ENCODE measurements at places on chromosomes 7 and 10.
A peak's percentile ranks its signal among the peaks of the same experiment; 100 is the strongest.

DNA sequence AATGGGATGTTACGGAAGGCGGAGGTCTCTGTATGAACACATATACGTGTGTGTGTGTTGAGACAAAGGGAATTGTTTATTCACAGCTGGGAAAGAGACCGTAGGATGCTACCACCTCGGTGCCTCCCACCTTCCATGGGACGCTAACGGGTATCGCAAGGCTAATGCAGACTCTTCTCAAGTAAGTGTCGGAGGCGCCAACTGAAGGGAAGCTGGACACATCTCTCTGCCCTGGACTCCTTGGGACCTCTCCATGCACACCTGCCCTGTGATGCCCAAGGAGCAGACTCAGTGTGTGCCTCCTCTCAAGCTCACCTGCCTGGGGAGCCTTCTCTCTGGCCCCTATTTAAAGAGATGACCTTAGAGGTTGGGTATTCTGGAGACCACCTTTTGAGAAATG, 230.9 kb downstream of the DNAJB6 start:
- no peak for DNase-seq

GRCh38 chr10:61024856-61025201, 80.8 kb upstream of the RHOBTB1 start:
- no peak for DNase-seq

DNA sequence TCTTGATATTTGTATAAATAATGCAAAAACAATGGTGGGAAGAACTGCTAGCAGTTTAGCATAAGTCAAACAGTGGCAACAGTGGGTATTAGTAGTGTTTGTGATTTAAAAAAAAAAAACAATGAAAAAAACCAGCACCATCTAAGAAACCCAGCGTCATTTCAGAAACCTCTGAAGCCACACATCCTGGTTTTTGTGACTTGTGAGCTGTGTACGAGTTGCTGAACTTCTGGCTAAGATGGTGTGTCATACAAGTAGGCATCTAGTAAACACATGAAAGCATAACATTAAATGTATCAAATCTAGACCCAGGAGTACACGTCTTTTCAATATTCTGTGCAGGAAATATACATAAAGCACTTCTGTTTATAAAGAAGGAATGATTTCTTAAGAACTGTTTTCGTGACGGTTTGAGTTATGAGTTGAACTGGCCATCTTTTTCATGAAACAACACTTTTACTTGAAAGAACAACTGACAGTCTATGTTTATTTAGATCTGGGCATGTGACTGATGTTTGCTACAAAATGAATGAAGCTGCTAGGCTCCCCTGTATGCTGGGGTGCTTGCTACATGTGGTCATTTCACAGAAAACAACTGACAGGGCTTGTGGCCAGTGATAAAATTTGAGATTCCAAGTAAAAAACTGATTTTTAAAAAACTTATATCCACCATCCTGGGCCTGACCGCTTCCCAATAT, 143.5 kb downstream of the PIP4K2A start:
- no peak for DNase-seq

DNA sequence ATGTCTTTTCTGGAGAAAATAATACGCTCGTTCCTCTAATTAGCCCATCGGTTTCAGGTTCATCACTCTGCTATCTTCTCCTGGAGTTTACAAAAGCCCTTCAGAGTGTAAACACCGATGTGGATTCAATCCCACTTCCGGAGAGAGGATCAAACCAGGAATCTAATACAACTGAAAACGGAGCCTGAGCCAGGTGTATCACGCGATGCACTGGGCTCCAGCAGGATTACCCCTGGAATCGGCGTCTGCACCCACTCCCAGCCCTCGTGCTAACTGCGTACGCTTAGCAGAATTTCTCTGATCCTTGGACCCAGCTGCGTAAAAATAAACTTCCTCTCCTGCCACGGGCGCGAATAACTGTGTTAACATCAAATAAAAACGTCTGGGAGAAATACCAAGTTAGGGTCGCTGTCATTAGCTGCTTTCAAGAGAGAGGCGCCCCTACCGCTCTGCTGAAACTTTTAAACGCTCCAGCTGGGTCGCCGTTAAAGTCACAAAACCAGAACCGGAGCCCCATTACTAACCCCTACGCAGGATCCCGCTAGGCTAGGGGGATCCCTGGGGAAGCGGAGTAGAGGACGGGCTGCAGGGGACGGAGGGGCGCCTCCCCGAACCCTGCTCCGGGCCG, 502 bp downstream of the ZNF3 start:
- peak; percentile 17 for DNase-seq
